ENCODE measurements at places on chromosomes 3 and 15. TPM values are rescaled to one million over a fixed set of nuclear protein-coding genes. Genes with fewer than 3 reads are reported as not detected.
A peak's percentile ranks its signal among the peaks of the same experiment; 100 is the strongest.

NR1D2 gene
- 18.9 TPM for total RNA-seq

CHRFAM7A gene
- not detected for total RNA-seq

HOMER2 gene
- 32.2 TPM for total RNA-seq

MEGF11 gene
- total RNA-seq: 0.09 TPM

CHRD gene
- total RNA-seq: not detected

- DNase-seq: peak; percentile 18
Measured at GRCh38 chr3:41863024-41863423, 98.9 kb downstream of the ULK4 start.

DNA sequence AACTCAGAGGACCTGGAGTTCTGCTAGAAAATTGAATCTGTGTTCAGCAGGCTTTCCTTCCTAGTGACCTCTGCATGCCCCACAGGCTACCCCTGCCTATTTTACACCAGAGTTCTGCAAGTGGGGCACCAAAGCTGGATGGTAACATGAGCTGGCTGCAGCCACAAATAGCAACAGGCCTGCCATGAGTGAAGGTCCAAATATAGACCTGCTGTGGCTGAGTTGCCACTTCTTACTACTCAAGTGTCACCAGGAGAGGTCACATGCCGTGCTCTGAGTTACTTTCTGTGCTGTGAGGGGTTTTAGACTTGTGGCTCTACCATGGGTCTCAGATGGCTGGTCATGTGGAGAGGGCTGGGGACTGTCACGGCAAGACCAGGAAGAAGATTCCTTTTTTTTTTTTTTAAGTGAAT lies at the start of gene FSD2:
TSS of gene FSD2 (minus strand) at position 76 of the 413 bp plus-strand sequence. CDS start 18,679 bp downstream, outside the sequence.
- no peak for DNase-seq

- no peak for DNase-seq
Measured at GRCh38 chr3:122458992-122459391, 43.1 kb upstream of the WDR5B start.

GRCh38 chr3:195356151-195357086 lies 85.5 kb upstream of the XXYLT1 start:
- no peak for DNase-seq

DNA sequence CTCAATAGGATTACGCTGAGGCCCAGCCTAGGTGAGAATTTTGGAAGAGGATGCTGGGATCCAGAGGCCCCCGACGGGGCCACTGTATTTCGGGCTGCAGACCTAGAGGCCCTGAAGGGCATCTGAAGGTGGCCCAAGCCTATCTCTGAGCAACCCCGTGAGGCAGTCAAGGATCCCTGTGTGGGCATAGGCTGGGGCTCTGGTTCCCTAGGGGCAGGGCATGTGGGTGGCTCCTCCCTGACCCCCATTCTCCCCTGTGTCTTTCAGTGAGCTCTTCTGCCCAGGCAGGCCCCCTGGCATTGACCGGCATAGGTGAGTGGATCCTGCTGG lies 216.0 kb downstream of the SNRPN start:
- DNase-seq: no peak

GRCh38 chr3:116776880-116777785 lies 67.6 kb downstream of the TUSC7 start:
- DNase-seq: no peak

GRCh38 chr3:141228395-141228794 lies 3.2 kb upstream of the PXYLP1 start:
- DNase-seq: no peak

DNA sequence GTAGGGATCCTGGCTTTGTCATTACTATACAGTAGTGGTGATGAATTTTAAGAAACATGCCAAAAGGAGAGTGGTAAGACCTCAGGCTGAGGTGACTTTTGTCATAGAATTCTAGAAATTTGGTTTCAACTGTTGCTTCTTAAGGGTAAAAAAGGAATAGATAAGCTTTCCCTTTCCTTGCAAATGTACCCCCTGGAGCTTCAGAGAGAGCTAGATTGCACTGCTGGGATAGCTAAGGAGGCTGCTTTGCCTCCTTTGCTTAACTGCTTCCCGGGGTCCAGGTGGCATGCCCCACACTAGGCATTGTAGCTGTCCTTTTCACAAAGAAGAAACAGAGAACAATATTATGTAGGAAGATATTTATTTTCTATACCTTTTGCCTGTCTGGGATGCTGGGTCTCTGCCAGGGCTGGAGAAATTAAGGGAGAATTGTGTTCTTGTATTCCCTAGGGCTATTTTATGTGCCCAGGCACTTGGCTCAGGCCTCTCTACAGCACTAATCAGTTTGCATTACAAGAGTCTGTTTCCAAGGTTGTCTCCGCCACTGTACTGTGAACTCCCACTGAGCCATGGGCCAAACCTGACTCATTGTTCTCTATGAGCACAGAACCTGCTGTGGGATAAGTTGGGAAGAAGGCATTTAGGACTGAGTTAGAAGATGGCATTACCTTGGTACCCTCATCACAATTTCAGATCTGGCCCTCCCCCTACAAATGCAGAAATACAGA lies 460.0 kb downstream of the PDCD6IP start:
- no peak for DNase-seq

GRCh38 chr15:56996746-56997470 lies 78.5 kb downstream of the TCF12 start:
- no peak for DNase-seq
